M059J (cell line): ENCODE measurements at places on chromosomes 6 and 20. TPM values are rescaled to one million over a fixed set of nuclear protein-coding genes. Genes with fewer than 3 reads are reported as not detected.

The SNX9 gene
- 23.0 and 37.8 TPM in 2 replicates for total RNA-seq

The KPNA5 gene
- total RNA-seq: 2.7 and 2.9 TPM in 2 replicates

- peak; percentile 72 for DNase-seq
These were observed 90.8 kb downstream of the MYLK4 start for GRCh38 chr6:2659882-2660281.

DNA sequence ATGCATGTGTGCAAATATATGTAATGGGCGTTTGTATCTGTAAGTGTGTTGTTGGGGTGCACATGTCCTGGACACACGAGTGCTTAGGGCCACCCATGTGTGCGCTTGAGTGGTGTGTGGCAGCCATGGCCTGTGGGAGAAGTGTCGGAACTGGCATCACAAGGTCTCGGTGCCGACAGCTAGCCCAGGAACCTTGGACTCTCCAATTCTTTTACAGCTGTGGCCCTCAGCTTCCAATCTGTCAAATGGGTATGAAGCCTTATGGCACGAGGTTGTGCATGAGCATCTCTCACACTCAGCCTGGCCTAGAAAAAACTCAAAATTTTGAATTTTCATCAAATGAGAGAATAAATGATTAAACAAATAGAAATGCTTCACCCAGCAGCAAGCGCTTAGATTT lies 42.0 kb downstream of the SPDEF start:
- no peak for DNase-seq

GRCh38 chr6:49551866-49552129 lies 1.3 kb downstream of the C6orf141 start:
- peak; percentile 47 for DNase-seq

DNA sequence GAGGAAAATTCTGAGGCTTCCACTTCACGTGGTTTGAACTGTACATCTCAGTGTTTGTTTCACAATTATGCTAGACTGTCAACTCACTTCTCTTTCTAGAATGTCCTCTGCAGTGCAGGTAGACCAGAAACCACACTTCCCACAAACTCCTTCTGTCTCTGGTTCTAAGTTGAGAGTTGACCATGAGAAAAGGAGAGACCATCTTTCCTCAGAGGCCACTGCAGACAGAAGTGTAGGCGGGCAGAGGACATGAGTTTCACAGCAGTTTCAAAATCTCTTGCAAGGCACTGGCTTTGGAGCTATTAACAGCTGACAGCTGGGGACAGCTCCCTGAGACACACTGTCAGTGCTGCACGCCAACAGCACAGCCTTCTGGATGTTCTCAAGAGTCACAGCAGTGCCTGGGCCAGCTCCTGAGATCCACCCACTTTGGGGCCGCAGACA lies 55.4 kb upstream of the MOXD1 start:
- peak; percentile 18 for DNase-seq

DNA sequence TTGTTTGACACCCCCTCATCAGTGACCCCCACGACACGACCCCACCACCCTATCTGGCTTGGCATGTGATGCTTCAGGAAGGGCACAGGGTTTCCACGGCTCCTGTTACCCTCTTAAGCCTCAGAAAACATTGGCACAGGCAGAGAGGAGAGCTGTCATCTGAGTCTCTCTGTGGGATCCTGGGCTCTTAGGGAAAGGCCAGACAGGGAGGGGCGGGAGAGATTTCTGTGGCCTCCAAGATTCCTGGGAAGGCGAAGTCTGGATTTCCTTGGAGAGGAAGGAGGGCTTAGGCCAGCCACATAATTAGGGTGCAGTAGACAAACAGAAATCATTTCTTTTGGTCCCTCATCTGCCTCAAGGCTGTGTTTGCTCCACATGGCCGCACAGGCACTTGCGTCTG lies 191.6 kb upstream of the SNX9 start:
- DNase-seq: no peak

DNA sequence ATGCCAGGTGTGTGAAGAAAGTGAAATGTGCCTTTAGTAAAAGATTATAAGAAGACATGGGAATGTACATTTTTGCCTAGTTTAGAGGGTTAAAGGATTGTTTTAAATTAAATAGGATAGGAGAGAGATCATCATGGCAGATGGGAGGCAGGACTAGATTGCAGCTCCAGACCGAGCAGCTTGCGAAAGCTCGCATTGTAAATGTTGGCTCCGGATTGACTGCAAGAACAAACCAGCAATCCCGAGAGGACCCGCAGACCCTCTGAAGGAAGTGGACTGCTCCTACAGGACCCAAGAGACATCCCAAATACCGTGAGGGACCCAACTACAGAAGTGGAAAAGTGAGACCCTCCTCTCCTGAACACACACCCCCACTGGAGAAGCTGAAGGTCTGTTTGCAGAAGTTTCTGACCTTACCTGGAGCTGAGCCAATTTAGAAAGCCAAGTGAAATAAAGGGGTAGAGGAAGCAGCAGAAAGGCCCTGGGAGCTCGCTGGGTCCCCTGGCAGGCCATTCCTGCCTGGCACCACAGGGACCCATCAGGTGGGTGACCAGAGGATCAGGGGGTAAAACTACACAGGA lies 30.0 kb upstream of the TPD52L1 start:
- DNase-seq: no peak
